ENCODE measurements at places on chromosomes 1 and 21.

GRCh38 chr1:41484402-41485241 is at the start of gene EDN2:
Gene EDN2 (minus strand): TSS chr1:41484683. CDS start chr1:41484601, 82 bp downstream.
- DNase-seq, result no peak

DNA sequence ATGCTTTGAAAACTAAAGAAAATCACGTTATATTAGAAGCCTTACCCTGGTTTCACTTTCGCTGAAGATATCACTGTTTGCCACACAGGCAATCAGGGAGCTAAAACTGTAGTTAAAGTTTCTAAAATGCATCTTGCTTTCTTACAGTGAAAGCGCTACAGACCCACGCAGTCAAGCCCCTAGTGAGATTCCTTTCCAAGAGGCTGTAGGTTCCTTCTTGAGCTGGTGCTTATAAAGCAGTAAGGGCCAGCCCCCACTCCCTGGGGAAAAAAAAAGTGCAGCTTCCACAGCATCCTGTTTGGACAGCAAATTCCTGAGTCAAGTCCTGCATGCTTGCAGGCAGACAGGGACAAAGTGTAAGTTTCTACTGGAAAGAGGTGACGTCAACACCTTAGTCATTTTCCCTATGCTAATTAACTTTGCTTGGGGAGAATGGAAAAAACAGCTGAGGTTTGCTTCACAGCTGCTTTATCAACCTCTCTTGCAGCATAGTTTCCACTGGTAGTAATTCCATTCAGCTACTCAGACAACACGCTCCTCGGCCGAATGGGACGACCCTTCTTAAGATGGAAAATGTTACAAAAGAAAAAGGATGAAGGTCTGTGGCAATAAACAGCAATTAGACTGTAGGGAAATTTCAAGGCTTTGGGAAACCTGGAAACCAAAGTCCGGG is 14.7 kb upstream of the KCNE1 start:
- DNase-seq, result peak; percentile 95

- DNase-seq, result peak; percentile 48
These were observed 111.1 kb downstream of the TLR5 start for GRCh38 chr1:223031733-223032601.

- peak; percentile 6 for DNase-seq
These were observed 8.8 kb downstream of the FMO1 start for GRCh38 chr1:171256940-171257606.

DNA sequence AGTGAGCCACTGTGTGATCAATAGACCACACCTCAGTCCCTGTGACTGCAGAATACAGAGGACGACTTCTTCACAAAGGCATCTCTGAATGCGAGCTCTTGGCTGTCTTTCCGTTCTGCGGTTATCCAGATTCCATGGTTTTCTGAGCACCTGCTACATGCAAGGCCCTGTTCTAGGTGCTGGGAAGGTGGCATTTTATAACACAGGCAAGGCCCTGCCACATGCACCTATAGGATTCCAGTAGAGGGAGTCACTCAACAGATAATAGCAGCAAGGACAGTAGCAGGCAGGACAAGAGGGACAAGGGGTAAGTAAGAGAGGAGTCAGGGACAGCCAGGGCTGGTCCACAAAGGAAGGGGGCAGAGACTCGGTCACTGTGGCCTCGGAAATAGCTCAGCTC is 9.0 kb downstream of the URB1 start:
- DNase-seq, result peak; percentile 76

- DNase-seq, result no peak
These were observed 205.8 kb downstream of the SLC45A1 start for GRCh38 chr1:8523666-8524206.

GRCh38 chr1:36128126-36128904 is 3.3 kb upstream of the COL8A2 start:
- peak; percentile 50 for DNase-seq

DNA sequence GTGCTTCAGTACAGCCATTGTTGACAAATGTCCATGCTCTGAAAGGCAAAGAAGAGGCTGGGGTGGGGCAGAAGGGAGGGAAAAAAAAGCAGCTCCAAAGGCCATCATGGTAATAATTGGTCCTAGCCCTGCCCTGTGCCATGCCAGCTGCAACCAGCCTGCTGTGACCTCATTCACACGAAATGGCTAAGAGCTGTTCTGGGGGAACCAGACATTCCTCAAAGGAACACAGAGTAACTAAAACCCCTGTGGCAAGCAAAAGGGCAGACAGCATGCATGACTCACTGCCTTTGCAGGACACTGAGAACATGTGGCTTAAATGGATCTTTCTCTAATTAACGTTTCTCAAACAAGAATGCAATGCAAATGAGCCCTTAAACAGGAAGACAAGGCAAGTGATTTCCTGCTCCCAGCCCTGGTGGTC is 42.3 kb downstream of the STYXL2 start:
- DNase-seq, result peak; percentile 97

DNA sequence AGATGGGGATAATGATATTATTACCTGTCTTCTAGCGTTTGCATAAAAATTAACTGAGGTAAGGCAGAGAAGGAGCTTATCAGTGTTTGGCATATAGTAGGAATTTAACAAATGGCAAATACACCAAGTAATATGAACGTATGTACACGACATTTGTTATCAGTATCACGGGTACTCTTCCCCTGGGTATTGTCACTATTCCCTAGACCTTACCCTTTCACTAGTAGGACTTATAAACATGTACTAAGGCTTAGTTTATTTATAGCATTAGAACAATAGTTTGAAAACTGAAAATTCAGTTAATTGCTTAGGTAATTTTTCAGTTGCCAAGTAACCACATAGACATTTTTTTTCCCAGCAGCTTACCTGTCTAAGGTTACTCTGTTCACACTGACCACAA is 187.0 kb downstream of the KCTD3 start:
- no peak for DNase-seq

DNA sequence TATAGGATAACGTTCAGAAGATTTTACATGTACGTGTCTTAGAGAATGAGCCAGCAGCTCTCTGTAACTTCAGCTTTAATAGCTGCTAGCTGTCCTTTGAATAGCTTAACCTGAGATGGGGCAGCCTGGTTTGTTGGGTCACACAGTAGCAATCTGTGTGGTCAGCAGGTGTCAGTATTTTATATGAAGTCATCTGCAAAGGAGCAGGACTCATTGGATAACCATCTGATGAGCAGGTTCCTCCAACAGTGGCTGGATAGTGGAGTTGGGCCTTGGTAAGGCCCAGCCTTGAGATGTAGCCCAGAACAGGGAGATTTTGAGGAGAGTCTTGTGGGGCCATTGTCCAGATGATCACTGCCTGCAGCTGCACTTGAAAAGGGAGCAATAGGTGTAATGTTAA is 6.4 kb downstream of the GSTM5 start:
- DNase-seq, result peak; percentile 62

DNA sequence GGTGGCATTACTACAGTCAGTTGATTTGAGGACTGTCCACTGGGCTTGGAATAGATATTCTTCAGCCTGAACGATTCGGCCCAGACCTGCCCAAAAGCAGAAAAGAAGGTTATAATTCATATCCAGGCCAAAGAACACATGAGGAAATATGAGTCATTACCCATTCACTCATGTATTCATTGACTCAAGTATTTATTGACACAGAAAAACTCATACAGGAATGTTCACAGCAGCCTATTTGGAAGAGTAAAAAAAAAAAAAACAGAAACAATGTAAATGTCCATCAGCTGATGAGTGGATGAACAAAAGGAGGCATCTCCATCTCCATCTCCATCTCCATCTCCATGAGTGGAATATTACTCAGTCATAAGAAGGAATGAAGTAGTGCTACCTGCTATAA is 15.9 kb downstream of the ZMYND12 start:
- no peak for DNase-seq

DNA sequence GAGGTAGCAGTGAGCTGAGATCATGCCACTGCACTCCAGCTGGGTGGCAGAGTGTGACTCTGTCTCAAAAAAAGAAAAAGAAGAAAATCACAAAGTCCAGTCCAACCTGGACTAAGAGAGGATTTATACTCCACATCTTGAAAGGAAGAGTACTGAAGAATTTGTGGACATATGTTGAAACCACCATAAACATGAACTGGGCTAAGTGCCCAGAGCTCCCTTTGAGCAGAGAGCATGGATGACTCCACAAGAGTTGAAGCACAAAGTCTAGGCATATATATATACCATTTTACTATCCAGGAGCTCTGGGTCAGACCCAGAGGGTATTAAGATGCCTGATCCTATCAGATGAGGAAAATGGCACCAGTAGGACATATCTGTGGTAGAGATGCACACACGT is 86.6 kb downstream of the OMA1 start:
- no peak for DNase-seq

DNA sequence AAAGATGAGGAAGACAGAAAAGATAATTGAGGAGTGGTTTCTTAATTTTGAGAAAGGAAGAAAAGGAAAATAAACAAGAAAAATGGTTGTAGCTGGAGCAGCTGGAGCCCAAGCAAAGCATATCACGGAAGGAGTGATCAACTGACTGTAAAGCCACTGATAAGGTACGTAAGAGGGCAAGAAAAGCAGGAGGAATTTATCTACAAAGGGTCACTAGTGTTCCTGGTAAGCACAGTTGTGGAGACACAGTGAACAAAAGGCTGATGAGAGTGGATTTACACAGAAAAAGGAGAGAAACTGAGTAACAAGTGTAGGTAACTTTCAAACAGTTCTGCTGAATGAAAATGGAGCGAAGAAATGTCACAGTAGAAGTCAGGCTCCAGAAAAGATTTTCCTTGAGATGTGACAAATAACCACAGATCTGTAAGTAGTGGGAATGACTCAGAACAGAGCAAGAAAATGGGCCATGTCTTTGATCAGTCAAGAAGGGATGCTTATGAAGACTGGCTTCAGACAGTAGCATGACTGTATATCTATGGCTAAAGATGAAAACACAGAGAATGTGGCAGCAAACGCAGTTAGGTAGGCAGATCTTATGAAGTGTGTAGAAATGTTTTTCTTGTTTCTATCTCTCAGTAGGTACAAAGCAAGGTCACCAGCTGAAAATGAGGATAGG is 45.6 kb upstream of the RBM34 start:
- peak; percentile 33 for DNase-seq

GRCh38 chr1:111463029-111463683 is 10.6 kb upstream of the C1orf162 start:
- peak; percentile 93 for DNase-seq

DNA sequence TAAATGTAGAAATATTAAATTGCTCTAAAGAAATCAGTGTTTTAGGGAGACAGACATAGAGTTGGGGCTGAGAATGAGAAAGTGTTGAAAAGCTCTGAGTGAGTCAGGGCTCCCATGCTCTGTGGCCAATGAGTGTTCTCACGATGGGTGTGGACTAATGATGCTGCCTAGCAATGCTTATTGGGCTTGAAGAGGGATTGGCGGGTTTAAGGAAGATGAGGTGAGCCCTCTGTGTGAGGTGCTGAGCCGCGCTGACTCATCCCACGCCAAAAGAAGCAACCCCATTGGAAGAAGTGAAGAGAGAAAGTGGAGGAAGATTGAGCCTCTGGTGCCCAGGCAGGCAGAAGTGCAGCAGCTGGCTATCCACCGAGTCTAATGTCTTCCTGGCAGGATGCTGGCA is 65.1 kb upstream of the DPT start:
- DNase-seq, result no peak

- no peak for DNase-seq
These were observed 200.7 kb upstream of the GRIK3 start for GRCh38 chr1:37234941-37235418.

- DNase-seq, result no peak
These were observed 239.5 kb downstream of the FOXD2 start for GRCh38 chr1:47677241-47677940.

DNA sequence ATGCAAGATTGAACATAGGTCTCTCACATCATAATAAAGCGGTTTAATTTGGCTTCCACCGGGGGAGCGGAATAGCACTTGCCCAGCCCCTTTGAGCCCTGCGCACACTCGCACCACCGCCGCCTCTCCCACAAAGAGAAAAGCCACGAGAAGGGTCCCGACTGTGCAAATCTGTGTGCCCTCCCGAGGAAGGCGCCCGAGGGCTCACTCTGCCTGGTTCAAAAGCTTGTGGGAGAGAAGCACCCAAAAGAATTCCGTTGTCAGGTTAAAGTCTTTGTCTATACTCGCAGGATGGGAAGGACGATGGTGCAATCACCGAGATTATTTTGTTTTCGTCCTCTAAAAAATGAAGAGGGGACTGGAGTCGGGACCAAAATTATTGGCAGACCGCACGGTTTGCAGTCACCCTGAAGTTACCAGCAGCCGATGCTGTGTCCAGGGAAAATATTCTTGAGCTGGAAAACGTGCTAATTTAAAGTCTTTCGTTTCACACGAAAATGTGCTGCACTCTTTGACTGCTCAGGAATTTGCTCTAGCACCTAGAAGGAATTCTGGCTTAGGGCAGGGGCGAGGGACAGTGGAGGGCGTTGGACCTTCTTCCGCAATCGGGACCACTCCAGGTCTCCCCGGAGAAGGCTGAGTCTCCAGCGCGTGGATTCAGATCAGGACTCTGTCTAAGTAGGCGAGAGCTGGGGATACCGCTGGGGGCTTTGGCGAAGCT is 6.6 kb upstream of the SIM2 start:
- no peak for DNase-seq

- no peak for DNase-seq
These were observed 1.4 kb upstream of the VANGL1 start for GRCh38 chr1:115640384-115640783.

GRCh38 chr1:198935306-198935921 is 296.6 kb downstream of the PTPRC start:
- DNase-seq, result peak; percentile 92

DNA sequence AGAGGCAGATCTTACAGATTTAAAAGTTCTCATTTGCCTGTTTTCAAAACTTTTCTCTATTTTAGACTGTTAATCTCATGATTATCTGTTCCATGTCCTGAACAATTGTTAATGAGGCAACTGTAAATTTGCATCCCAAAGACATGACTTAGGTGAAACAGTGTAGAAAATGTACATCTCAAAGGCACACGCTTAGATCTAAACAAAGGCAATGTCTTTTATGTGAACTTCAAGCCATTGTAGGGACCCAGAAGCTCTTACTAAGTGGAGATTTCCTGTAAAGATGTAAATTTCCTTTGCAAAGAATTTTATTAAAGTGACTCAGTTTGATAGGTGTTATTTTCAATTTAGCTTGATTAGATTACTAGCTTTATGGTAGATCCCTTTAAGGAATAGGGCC is 125.2 kb upstream of the F3 start:
- no peak for DNase-seq

DNA sequence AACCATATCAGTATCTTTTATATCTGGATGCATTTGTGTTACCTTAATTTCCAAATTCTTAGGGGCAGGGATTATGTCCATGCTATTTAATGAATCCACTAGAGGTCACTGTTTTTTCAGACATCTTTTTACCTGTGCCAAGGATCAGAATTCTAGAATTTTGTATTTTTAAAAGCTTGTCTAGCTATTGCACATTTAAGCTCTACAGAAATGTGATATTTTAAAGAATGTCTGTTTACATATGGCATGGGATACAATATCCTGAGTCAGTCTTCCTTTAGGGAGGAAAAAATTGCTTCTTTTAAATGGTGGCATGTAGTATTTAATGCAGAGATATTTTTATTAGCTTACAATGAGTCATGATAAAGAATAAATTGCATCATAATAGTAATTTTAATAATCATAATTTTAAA is 11.3 kb downstream of the RPAP2 start:
- DNase-seq, result peak; percentile 26
